ENCODE measurements at places on chromosomes 4 and X.

DNA sequence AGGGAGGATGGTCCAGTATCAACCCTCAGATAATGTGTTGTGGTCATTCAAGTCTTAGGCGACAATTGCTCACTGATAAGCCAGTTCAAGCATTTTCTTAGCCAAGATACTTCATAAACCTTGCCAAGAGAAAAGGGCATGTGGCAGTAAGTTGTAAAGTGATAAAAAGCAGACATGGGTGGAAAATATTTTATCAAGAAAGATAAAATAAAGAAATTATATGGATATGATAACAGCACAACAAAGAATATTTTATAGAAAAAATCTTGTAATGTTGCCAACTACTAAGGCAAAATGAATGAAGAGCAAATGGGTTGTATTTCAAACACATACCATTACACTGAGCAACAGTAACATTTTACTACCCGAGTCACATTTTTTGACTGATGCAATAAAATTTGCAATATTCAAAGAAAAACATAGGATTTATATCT is 217.4 kb upstream of the PITX2 start:
- DNase-seq = no peak

DNA sequence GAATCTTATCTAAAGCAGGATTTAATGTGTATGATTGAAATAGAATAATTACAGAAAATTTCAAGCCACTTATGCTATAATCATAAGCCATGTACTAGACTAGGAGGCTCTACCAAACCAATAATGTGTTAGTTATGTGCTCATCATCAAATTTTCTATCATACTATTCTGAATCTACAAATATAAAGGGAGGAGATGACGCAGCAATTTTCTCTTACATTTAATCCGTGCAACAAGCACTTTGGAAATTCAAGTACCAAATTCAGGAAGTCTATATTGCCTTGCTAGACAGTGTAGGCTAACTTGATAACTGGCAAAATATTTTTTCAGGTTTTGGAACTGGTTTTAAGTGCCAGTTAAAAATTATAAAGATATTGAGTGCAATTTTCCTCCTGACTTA is 283.5 kb downstream of the C4orf33 start:
- no peak for DNase-seq

DNA sequence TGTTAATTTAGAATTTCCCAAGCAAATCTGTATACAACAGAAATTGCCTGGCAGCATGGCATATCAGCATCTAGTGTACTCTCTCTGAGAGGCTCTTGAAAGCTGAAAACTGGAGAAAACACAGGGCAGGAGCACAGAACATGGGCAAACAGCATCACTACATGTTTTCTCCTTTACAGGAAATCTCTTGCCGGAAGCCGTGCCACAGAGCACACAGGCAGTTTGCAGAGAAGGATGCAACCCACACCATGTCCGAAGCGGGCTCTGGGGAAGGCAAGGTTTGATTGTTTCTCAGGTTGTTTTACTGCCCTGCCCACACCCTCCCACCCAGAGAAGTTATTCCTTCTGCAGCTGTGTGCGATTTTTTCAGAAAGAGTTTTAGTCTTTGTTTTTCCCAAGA is 41.1 kb upstream of the FAM9C start:
- DNase-seq = peak; percentile 29

DNA sequence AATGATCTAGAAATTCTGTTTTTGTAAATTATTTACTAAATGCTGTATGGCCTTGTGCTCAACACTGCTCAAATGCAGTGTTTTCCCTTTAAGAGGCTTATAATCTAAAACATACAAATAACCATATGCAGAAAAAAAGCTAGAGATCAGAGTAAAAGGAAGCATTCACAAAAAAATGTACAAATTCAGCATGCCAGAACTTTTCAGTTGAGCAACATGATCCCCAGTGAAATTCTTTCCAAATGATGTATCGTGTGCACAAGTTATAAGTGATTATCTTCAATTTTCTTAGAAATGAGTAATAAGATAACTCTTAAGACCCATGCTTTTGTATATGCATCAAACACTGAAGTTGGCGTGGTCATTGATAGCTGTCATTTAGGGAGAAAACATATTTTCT is 5.0 kb downstream of the GPC3 start:
- no peak for DNase-seq

DNA sequence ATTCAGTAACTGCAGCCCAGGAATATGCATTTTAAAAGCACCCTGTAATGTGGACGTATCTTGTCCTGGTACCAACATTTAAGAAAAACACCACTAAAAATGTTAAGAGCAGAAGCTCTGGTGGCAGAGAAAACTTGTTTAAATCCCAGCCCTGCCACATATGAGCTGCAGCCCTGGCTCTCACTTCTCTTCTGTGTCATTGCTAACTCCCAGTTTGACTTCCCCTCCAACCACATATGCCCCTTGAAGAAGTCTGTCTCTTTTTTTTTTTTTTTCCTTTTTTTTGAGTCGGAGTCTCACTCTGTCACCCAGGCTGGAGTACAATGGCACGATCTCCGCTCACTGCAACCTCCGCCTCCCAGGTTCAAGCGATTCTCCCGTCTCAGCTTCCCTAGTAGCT is 14.8 kb downstream of the LHFPL1 start:
- DNase-seq = no peak

DNA sequence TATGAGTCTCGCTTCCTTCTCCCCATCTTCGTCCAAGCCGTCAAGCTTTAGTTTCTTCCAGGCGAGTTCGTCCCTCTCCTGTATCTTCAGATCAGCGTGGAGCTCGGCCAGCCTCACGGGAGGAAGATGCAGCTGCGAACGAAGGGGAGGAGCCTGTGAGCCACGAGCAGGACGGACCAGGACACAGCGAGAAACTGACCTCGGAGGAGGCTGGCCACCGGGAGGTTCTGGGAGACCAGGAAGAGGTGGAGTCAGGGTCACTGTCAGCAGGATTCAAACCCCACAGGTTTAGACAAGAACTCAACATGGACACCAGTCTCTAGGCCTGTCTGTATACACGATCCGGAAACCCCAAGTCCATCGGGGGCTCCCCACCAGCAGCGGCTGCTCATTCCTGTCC is 7.3 kb downstream of the LRPAP1 start:
- no peak for DNase-seq

DNA sequence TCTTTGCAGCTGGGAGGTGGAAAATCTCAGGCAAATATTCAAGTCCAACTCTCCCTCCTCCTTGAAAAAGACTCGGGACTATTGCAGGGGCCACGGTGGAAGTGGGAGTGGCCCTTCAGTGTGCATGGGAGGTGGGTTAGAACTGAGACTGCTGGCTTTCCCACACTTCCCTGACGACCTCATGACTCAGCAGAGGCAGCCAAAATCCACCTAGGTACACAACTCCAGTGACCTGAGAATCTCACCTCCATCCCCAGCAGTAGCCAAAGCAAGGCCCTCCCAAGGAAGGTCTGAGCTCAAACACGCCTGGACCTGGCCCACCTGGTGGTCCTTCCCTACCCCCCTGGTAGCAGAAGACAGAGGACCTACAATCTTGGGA is 6.2 kb upstream of the UGT2B17 start:
- DNase-seq = no peak

DNA sequence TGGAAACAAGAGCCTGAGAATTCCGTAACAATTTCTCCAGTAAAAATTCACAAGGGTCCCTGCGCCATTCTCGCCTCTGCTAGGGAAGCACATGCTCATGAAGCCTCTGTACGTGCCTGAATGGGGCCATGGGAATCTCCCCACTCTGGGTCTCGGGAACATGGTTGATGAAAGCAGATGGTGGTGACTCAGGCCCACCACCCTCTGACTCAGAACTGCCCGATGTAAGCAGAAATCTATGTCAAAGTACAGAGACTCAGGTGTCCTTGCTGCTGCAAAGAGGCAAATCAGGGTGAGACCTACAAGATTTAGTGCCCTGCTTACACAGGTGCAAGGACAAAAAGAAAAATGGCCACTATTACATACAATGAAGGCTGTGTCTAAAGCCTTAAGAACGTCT is 65.0 kb downstream of the SCD5 start:
- DNase-seq = no peak

- no peak for DNase-seq
These were observed 27.9 kb upstream of the WDR1 start for GRCh38 chr4:10144479-10144878.

GRCh38 chr4:38935391-38936073 is 67.9 kb downstream of the FAM114A1 start:
- no peak for DNase-seq

DNA sequence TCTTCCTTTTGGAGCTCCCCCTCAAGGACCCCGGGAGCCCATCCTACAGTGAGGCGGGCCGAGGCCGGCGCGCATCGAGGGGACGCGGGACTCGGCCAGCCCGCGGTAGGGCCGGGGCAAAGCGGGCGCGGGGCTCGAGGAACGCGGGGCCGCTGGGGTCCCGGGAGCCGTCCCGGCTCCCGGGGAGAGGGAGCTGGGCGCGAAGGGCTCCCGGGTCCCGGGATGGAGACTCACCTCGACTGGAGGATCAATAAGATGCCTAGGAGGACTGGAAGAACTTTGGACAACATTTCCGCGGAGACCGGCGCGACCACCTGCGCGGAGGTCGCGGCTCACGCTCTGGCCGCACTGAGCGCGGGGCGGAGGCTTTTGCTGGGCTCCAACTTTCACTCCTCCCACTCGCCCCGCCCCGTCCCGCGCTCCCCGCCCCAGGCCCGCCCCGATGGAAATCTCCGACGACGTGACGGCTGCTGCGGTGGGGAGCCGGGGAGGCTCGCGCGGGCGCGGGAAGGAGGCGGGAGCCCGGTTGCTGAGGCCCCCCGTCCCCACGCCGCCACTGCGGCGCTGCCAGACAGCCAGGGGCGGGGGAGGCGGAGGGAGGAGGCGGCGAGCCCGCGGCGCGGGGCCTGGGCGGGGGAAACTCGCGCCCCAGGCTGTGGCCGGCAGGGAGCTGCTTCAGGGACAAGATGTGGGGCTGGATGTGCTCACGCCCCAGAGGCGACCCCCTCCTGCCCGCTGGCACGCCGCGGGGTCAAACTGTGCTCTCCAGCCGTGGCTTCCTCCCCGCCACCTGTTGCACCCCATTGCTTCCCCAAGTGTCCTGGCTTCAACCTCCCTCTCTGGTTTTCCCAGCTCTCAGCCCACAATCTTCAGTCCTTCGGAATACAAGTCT is at the start of gene GABRE:
GABRE (minus strand) TSS at position 341 of the 892 bp plus-strand sequence; CDS start at position 290, 51 bp downstream.
- DNase-seq = no peak

DNA sequence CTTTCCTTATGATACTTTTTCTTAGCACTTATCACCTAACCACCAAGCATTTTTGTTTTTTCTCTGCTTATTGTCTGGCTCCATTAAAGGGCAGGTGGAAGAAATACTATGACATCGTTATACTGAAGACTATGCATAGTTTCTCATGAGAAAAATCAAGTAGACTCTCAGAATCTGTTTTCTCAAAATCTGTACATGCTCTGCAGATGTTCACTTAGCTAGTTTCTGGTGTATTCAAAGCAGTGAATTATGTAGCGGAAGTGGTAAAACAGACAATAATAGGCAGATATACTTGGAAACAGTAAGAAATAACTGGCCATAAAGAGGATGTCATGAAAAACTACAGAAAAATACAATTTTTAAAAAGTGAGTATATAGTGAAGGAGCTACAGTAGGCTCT is 146.0 kb downstream of the STIM2 start:
- no peak for DNase-seq

- no peak for DNase-seq
These were observed 391 bp upstream of the PHKA1 start for GRCh38 chrX:72714478-72714916.

GRCh38 chrX:9781941-9782340 is 4.3 kb upstream of the SHROOM2 start:
- no peak for DNase-seq

DNA sequence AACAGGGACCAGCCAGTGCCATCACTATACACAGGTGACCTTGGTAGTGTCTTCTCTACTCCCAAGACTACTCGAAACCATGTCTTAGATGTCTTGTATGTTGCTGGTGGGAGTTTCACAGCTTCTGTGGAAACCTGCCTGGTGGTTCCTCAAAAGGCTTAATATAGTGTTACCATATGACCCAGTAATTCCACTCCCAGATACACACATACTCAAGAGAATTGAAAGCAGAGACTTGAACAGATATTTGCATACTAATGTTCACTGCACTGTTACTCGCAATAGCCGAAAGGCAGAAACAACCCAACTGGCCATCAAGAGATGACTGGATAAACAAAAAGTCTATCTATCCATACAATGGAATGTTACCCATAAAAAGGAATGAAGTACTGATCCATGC is 3.1 kb downstream of the TFDP3 start:
- DNase-seq = no peak

DNA sequence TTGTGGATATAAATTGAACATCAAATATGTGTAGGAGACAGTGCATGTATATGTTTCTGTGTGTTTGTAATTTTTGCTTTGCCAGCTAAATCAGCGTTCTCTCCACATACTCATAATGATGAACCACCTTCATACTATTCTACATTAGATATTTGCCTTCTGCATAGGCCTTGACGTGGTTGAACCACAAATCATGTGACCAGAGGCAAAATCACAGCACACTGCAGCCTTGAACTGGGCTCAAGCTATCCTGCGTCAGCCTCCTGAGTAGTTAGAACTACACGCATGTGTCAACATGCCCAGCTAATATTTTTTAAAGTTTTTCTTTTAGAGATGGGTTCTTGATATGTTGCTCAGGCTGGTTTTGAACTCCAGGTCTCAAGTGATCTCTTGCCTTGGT is 9.5 kb downstream of the UBQLN2 start:
- no peak for DNase-seq

DNA sequence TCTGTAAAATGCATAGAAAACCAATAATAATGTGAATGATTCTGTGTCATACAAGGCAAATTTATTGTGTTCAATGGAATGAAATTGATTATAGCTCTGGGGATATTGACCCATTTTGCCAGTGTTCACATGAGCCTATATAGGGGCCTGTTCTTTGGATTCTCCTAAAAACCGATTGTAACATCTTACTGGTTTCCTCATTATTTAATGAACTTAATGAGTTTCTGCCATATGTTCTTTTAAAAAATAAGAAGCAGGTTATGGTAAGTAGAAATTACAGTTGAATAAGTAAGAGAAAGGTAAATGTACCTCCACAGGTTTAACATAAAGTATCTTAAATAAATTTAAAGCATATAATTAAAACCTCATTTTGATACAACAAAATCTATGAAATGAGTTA is 24.6 kb upstream of the ADGRL3 start:
- DNase-seq = no peak

DNA sequence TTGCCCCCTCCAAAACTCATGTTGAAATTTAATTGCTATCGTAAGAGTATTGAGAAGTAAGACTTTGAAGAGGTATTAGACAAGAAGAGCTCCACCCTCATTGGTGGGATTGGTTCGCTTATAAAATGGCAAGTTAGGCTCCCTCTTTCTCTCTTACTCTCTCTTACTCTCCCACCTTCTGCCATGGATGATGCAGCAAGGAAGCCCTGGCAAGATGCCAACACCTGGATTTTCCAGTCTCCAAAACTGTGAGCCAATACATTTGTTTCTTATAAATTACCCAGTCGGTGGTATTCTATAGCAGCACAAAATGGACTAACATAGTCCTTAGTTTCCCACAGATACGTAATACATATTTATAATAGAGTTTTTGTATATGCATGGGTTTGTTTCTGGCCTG is 119.4 kb downstream of the DDIT4L start:
- no peak for DNase-seq

GRCh38 chrX:119693040-119693995 is at the start of gene SEPTIN6:
TSS of gene SEPTIN6 (minus strand) at chrX:119693168. CDS start at chrX:119693105, 63 bp downstream.
- DNase-seq = peak; percentile 75
